ENCODE measurements at places on chromosomes 13 and 19.

GRCh38 chr13:112873851-112874750 is 94.9 kb upstream of the MCF2L start:
- DNase-seq, result peak; percentile 78

GRCh38 chr19:48779636-48780035 is 24.3 kb downstream of the FGF21 start:
- no peak for DNase-seq

- no peak for DNase-seq
Observed at GRCh38 chr19:40684280-40684679, 6.2 kb downstream of the NUMBL start.

DNA sequence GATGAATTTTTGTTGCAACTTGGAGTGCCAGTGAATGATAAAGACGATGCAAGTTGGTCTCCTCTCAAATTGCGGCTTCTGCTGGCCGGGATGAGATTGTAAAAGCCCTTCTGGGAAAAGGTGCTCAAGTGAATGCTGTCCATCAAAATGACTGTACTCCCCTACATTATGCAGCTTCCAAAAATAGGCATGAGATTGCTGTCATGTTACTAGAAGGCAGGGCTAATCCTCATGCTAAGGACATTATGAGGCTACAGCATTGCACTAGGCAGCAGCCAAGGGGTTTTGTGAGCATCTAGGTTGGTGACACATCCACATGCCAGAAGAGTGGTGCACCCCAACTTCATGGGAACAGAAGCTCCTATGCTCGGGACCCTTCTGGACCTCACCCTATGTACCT is 22.2 kb upstream of the KLF5 start:
- no peak for DNase-seq

DNA sequence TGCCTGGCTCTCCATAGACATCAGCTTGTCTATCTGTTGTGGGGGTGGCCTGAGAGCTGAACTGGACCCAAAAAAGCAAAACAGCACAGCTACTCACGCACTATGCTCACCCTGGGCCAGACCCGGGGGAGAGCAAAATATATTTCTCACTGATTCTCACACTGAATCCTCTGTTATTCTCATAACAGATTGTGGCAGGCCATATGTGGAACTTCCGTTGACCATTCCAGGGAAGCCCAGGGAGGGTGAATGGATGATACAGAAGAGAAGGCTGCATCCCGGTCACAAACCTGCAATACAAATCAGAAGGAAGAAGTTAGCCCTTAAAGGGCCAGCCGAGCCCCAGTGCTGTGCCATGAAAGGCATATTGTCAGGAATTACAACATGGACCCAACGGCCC is 362.5 kb downstream of the ZNF536 start:
- no peak for DNase-seq

DNA sequence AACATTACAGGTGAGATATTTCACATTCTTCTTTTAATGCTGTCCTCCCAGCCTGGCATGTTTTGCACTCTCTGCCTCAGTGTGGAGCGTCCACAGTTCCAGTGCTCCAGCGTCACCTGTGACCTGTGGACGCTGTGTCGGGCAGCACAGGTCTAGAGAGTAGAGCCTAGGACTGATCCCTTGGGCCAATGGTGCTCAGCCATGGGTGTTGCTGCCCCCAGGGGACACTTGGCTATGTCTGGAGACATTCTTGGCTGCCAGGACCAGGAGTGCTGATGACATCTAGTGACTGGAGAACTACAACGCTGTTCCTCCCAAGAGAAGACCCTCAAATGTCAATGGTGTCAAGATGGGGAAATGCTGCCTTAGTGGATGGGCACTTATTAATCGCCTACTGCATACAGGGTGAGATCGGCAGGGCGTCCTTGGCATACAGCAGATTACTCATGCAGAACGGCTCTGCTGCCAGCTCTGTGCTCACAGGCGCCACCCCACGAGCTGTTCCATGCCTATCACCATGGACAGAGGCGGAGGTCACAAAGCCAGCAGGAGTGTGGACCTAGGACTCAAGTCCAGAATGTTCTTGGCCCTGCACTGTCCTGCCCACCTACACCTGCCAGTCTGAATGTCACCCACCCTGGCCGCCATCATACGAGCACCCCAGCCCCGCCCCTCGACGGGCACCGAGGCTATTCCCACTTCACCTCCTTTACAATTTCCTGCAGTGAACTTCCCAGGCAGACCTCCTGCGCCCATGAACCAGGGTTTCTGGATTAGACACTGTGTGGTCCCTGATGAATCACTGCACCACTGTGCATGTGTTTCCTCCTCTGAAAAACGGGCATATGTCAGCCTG is 13.9 kb upstream of the MADCAM1 start:
- DNase-seq, result no peak

- no peak for DNase-seq
Observed at GRCh38 chr13:22427783-22428182, 753.0 kb upstream of the SGCG start.

GRCh38 chr19:34094960-34095359 is 77.3 kb upstream of the LSM14A start:
- DNase-seq, result no peak
